ENCODE measurements at places on chromosomes 11 and 22.

- no peak for DNase-seq
Observed at GRCh38 chr11:126698576-126698975, 302.0 kb downstream of the KIRREL3 start.

DNA sequence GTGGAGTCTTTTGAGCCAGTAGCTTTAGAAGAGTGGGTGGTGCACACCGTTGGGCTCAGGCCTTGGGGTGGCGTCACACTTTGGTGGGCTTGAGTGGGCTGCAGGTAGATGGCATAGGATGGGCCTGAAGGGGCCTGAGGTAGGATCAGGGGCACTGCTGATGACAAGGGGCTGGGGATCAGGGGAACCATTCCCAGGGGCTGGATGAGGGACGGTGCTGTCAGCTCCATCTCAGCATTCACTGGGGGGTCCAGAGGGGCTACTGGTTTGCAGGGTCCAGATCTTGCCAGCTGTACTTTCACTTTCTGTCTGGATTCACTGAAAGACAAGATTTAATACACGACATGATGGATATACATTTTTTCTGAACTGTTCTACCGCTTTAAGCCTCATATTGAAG, 11.1 kb downstream of the E2F8 start:
- no peak for DNase-seq

DNA sequence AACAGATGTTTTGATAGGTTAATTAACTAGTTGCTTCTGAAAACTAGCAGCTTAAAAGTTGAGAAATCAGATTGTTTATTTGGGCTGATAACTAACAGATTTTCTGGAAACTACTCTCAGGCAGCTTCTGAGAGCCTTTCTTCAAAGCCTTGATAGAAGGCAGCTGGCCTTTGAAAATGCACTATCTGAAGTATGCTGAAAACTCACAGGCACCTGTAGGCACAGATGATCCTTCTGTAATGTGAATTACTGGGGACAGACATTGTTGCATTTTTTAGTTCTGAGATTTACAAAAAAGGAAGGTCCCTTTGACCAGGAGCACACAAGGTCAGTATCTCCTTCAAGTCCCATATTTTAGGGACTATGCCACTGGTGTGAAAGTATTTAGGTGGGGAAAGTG, 460.8 kb upstream of the CNTN5 start:
- DNase-seq: no peak

GRCh38 chr11:63767565-63768236, 874 bp downstream of the ZFTA start:
- no peak for DNase-seq
